ENCODE measurements at places on chromosomes 13 and 19.

DNA sequence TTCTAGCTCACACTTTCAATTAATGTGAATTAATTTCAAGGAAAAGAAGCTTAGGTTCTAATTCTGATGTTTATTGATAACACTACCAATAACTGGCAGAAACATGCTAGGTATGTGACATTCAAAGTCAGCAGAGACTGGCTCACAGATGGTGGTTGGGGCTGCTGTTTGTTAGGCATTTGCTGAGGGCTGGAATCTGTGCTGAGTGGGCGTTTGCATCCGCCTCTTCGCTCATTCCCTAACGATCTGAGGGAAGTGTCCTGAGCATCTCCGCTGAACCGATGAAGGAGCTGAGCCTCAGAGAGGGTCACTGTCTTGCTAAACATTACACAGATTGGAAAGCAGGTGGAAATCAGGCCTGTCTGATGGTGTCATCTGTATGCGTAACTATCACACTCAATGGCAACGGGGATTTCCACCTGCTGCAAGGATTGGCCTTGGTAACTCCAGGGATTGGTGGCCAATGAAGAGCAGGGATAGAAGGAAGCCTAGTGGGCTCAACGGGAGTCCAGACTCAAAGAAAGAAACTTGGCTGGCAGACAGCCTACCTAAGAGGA is 338.9 kb downstream of the TEX29 start:
- DNase-seq = no peak

- DNase-seq = no peak
Observed at GRCh38 chr19:49340865-49341718, 5.9 kb downstream of the CD37 start.

GRCh38 chr13:72255908-72256307 is 388.9 kb upstream of the DACH1 start:
- no peak for DNase-seq

- no peak for DNase-seq
Observed at GRCh38 chr13:95025116-95025515, 276.1 kb downstream of the ABCC4 start.

GRCh38 chr13:40389081-40389641 is 277.3 kb downstream of the FOXO1 start:
- no peak for DNase-seq

- DNase-seq = no peak
Observed at GRCh38 chr13:80447747-80448146, 106.8 kb upstream of the SPRY2 start.

DNA sequence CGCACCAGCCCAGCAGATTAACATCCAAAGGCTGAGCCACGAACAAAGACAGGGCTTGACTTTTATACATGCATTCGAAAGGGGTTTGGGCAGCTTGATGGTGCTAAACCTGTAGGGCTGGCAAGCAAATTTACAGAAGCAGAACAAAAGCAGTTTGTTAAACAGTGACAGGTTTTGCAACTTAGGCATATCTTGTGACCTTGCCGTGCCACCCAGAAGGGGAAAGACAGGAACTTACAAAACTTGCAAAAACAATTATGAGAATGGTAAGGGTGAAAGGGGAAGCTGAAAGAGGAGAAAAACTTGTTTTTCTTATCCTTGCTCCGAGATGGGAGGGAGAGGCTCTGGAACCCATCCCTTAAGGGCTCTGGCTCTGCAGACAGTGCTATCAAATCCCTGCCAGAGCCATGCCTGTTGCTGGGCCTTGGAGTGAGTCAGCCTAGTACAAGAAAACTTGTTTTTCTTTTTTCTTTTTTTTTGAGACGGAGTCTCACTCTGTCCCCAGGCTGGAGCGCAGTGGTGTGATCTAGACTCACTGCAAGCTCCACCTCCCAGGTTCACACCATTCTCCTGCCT is 1325.2 kb upstream of the PRR20A start:
- DNase-seq = no peak

DNA sequence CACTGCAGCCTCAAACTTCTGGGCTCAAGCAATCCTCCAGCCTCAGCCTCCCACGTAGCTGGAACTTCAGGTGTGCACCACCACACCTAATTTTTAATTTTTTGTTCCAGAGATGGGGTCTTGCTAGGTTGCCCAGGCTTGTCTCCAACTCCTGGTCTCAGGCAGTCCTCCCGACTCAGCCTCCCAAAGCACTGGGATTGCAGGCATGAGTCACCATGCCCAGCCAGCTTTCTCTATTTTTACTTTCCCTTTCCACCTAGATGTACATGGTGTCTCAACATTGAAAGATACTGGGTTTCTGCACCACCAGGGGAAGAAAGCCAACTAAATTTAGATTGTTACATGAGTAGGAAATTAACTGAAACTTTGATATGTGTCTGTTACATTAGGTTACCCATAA is 13.8 kb upstream of the ZNF846 start:
- DNase-seq = no peak

DNA sequence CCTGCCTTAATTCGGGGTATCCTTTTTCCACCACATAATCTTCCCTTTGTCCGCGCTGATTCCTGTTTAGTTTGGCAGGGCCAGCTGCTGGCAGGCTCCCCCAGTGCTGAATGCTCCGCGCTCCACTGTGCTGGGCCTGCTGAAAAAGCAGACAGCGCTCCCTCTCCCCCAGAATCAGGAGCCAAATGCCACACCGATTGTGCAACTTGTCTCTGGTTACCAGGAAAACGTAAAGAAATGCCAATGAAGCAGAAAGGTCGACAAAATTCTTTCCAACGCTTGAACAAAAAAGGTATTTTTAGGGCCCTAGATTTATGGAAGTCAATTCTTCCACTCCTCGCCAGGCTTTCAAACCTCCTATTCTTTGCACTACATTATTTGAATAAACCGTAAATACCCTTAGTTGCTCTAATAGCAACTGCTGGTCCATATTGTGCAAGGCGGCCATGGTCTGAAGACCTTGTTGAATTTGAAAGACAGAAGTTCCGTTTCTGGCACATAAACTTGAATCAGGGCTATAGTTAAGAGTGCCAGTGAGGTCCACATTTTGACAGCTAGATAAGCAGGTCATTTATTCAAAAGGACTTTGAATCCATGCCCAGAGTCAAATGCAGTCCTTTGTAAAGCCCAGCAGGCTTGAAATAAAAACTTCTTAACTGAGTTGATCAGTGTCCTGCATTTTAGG is 206.7 kb upstream of the RFC3 start:
- DNase-seq = no peak

GRCh38 chr13:88895261-88895941 is 1224.2 kb downstream of the SLITRK5 start:
- no peak for DNase-seq

DNA sequence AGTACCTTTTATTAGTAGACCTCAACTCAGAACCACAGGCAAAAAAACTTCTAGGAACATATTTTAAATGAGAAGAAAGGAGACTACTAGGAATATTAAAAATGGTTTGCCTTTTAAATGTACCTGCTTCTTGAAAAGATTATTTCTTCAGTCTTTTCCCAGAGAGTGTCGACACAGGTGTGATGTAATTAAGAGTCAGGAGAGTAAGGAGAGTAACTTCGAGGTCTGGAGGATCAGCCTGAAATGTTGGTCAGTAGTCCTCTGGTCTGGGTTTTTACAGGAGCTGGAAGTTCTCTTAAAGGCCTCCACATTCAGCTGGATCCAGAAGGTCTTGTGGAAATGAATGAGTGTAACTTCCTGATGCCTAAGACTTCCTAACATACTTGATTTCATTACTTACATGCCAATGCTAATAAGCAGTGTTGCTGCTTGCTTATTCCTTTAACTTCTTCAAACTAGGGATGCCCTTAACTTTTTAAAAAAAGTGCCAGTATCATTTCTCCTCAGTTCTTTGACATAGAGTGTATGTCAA is at the start of gene KCTD4:
TSS of gene KCTD4 (minus strand) at position 345 of the 532 bp plus-strand sequence. CDS start 6,478 bp downstream, outside the sequence.
- no peak for DNase-seq

GRCh38 chr13:29946093-29946492 is 95.7 kb upstream of the UBL3 start:
- DNase-seq = no peak

- DNase-seq = no peak
Observed at GRCh38 chr13:40644838-40645604, 21.4 kb downstream of the FOXO1 start.

GRCh38 chr19:43407416-43408005 is 7.2 kb upstream of the TEX101 start:
- no peak for DNase-seq

- no peak for DNase-seq
Observed at GRCh38 chr19:15874821-15875474, 22.9 kb downstream of the CYP4F2 start.

GRCh38 chr19:55111238-55111831 is 6.1 kb downstream of the PPP1R12C start:
- no peak for DNase-seq

DNA sequence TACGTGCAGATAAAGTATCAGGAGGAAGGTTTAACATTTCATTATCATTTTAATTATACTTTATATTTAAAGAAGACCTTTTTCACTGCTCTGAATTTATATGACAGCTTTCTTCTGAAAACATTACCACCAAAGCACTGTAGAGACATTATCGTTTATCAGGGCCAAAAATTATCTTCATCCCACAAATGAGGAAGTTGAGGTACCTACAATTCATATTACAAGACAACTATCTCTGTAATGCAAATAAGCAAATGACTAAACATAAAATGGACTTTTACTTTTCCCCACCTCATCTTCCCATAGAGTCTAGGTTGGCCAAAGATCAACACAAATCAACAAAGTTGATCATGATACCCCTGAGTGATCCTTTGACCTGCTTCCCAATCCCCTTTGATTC is 30.9 kb upstream of the SMAD9 start:
- DNase-seq = no peak

- no peak for DNase-seq
Observed at GRCh38 chr13:57813651-57814050, 182.1 kb downstream of the PCDH17 start.

DNA sequence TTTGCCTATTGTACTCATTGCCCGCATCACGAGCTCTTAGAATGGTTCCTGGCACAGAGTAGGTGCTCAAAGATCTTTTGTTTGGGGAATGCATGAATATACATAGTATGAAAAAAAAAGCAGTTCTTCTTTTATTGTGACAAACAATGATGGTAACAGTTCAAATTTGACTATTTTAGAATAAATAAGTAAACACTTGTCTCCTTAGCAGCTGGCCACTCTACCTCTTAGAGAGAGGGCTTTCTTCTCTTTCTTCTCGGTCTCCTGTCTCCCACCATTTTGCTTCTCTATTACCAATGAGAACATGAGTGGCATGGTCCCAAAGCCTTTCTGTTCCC is 639 bp upstream of the SLAIN1 start:
- DNase-seq = no peak

DNA sequence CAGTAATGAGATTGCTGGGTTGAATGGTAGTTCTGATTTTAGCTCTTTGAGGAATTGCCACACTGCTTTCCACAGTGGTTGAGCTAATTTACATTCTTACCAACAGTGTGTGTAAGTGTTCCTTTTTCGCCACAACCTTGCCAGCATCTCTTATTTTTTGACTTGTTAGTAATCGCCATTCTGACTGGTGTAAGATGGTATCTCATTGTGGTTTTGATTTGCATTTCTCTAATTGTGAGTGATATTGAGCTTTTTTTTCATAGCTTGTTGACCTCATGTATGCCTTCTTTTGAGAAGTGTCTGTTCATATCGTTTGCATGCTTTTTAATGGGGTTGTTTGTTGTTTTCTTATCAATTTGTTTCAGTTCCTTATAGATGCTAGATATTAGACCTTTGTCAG is 245.0 kb downstream of the MTUS2 start:
- no peak for DNase-seq

- no peak for DNase-seq
Observed at GRCh38 chr13:109275852-109276251, 510.5 kb downstream of the IRS2 start.

- DNase-seq = no peak
Observed at GRCh38 chr13:78910147-78910546, 251.2 kb upstream of the OBI1 start.

- no peak for DNase-seq
Observed at GRCh38 chr19:56112313-56112709, 8.8 kb downstream of the ZNF787 start.

- DNase-seq = no peak
Observed at GRCh38 chr13:21733475-21734263, 62.8 kb downstream of the FGF9 start.

- no peak for DNase-seq
Observed at GRCh38 chr13:74070065-74070464, 64.1 kb downstream of the KLF12 start.

GRCh38 chr19:35009424-35010415 is 9.6 kb downstream of the GRAMD1A start:
- DNase-seq = no peak

DNA sequence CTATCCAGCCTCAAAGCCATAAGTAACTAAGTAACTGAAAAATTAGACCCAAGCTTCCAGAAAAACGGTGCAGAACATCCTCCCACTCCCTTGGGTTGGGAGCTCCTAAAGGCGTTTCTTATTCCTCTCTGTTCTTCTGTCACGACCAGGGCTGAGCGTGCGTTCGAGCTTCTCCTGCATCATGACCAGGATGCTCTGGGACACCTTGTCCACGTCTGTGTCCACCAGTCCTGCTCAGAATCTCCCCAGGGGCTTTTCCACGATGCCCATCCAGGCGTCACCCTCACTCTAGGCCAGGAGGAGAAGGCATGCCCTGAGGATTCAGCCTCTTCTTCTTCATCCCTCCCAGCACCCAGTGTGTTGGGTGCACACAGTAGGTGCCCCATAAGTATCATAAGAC is 37.8 kb upstream of the GAS6 start:
- no peak for DNase-seq

- DNase-seq = no peak
Observed at GRCh38 chr19:55676383-55676782, 1.4 kb downstream of the EPN1 start.

DNA sequence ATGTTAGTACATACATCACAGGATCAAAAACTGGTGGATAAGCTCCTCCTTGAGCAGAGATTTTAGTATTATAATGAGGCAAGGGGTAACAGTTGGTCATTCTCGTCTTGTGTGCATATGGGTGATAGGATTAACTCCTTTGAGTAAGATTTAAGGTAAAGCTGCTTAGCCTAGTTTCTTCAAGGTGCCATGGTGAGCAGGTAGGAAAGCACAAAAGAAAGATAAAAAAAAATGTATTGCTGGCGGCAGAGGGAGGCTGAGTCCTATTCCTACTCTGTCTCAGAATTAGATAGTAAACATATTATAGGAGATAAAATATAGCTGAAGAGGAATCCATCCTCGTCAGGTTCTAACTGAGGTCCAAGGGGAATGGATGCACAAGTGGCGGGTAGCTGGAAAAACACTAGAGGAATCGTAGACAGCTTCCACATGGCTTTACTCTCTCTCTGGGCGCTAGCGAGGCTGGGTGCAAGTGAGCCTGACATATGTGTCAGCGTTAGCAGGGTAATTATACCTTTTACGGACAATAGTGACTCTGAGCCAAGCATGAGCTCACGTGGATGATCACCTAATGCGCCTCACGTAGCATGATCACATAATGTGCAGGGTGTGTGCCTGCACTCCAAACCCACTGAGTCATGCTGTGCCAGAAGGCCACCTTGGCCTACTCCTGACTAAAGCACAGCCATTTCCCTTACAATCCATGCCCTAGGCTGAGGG is 734.3 kb upstream of the MIR17HG start:
- DNase-seq = no peak

- DNase-seq = no peak
Observed at GRCh38 chr13:39035204-39035603, 2.7 kb downstream of the PROSER1 start.
